ENCODE measurements at places on chromosomes 4 and X.

DNA sequence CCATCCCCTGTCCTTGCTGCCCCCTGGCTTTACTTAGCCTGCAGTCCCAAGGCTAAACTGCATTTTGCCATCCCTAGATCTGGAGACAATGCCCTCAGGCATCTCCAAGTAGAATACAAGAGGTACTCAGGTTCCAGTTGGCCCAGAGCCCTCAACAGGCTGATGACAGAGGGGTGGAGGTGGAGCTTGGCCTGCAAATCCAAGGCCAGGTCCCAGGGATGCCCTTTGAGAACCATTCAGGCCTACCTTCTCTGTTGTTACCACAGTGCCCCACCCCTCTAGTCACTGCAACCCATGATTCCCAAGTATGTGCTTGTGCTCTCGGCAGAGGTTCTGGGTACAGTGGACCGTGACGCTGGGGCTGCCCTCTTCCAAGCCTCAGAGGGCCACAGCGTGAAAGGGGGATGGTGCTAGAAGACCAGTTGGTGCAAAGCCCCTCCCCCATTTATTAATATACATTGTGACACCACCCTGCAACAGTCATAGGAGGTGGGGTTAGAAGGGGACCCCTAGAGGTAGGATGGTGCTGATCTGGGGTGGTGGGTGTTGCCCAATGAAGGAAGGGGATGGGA, 6.4 kb upstream of the UBA1 start:
- no peak for DNase-seq

DNA sequence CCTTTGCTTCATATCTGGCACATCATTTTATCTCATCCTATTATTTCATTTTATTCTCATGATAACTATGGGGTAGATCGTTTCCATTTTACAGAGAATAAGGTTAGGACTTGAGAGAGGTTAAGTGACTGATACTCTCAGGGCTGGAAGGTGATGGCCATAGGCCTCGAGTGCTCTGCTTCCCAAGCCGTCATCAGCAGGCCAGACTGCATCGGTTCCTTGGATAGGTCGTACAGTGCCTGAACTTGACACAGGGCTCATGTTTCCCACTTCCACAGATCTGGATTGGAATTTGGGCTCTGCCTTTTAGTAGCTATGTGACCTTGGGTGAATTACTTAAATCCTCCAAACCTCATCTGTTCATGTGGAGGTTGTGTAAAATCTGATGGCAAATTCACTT, 81.4 kb downstream of the TMEM131L start:
- DNase-seq = no peak

GRCh38 chr4:72314869-72315268, 254.2 kb downstream of the ADAMTS3 start:
- peak; percentile 93 for DNase-seq

DNA sequence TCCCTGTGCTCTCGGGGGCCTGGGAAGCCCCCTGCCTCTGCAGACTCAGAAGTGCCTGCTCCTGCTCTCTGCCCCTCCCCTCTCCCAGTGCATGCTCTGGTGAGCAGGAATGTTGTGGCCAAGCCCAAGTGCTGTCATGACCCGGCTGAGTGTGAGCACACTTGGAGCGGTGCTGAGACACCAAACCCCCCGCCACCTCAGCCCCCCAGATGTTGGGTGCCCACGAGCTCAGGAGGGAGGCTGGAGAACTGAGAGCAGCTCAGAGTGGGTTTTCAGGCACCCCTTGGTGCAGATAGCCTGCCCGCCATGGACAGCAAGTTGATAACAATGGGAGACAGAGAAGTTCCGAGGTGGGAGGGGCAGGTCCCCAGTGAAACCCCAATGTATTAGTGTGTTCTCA, 477.4 kb downstream of the ACTRT1 start:
- DNase-seq = no peak

Data from adipocyte (in vitro differentiated cells).